ENCODE measurements at places on chromosomes 5 and 9. TPM values are rescaled to one million over a fixed set of nuclear protein-coding genes. Genes with fewer than 3 reads are reported as not detected.

The DEPDC1B gene
- 1.6 TPM for total RNA-seq

The BTNL3 gene
- total RNA-seq: under 0.01 TPM

The C5orf24 gene
- total RNA-seq: 52.7 TPM

The ANKRD34B gene
- total RNA-seq: under 0.01 TPM

The INPP5E gene
- total RNA-seq: 3.3 TPM

The EFNA5 gene
- 184 TPM for total RNA-seq

The NDUFS6 gene
- total RNA-seq: 37.3 TPM

The MLLT3 gene
- total RNA-seq: 10.6 TPM

The ANKRD18B gene
- total RNA-seq: under 0.01 TPM
